ENCODE measurements at places on chromosomes 3 and 15.

DNA sequence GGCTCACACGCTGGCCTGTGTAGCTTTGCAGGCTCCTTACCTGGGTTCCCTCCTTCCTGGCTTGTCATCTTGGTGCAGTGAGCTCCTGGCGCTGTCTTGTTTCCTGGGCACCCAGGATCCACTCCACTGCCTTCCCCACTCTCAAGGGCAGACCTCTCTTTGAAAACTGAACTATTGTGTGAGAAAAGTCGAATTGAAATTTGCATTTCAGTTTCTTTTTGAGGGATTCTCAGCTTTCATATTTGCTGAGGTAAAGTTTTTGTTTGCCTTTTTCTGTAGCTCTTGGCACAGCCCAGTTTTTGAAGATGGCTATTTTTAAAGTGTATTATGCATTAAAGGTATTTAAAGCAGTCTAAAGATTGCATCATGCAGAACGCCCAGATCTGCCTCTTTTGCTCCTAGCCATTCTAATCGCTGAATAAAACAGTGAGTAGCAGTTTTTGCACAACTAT, 70.1 kb downstream of the CCK start:
- DNase-seq, result no peak
- H3K4me1 ChIP-seq, result no peaks in the 10 kb centered on the region
- H3K4me3 ChIP-seq, result no peak overlapping the region
- peaks cover 21% of the 10 kb centered on the region for H3K36me3 ChIP-seq
- no peak overlapping the region for H3K27ac ChIP-seq

GRCh38 chr3:162117961-162118360, 621.4 kb downstream of the OTOL1 start:
- no peak for DNase-seq
- H3K4me1 ChIP-seq, result peaks cover 5% of the 10 kb centered on the region
- no peak overlapping the region for H3K4me3 ChIP-seq
- no peak overlapping the region for H3K27ac ChIP-seq

- H3K36me3 ChIP-seq, result no peaks in the 10 kb centered on the region
- no peak for DNase-seq
Measured at GRCh38 chr3:147360646-147361453, 45.5 kb downstream of the ZIC4 start.

- H3K27ac ChIP-seq, result peak overlapping the region; percentile 57
- H3K4me3 ChIP-seq, result no peak overlapping the region
- no peak for DNase-seq
- peaks cover 13% of the 10 kb centered on the region for H3K4me1 ChIP-seq
- H3K36me3 ChIP-seq, result no peaks in the 10 kb centered on the region
Measured at GRCh38 chr3:58462829-58463180, 29.1 kb upstream of the KCTD6 start.
